ENCODE measurements at places on chromosomes 12 and 14.
A peak's percentile ranks its signal among the peaks of the same experiment; 100 is the strongest.

DNA sequence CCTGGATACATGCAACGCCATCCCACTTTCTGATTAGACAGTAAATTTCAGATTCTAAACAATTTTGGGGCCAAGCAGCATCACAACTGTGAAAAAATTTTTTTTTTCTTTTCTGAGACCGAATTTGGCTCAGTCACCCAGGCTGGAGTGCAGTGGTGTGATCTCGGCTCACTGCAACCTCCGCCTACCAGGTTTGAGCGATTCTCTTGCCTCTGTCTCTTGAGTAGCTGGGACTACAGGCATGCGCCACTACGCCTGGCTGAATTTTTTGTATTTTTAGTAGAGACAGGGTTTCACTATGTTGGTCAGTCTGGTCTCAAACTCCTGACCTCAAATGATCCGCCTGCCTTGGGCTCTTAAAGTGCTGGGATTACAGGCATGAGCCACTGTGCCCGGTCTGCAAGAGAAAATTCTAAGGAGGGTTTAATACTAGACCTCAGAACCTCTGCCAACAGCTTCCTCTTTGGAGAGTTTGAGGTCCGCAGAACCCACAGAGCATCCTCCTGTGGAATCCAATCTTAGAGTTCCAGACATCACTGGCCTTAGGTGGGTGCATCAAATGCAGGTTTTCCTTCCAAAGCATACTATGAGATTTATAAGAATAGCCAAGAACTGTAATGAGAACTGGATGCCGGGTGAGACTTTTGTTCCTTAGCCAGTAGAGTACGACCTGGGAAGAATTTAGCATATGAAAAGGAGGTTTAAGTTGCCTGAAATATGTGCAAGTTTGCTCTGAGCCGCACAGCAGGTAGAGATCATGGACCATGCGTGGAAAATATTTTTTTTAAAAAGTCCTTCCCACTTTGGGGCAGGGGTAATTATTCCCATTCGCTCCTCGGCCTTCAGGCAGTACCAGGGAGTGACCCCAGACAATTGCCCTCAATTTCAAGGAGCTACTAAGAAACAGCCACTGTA is 7.8 kb upstream of the PHC1 start:
- DNase-seq: no peak

DNA sequence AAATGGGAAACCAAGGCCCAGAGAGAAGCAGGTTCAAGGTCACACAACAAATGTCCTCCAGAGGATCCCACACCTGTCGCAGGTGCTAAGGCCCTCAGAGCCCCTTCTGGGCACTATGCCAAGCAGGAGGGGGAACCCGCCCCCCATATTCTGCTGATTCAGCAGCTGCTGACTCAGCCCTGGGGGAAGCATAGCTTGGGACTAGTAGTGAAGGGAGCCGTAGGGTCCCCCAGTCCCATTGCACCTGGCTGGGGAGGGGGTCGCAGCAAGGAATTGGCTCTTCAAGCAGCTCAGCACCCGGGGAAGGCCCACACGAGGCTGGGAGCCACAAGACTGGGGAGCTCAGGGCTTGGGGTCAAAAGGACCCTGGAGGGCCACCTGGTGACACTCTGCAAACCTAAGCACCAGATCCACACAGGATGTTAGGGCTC is 1.0 kb downstream of the RASAL1 start:
- no peak for DNase-seq

DNA sequence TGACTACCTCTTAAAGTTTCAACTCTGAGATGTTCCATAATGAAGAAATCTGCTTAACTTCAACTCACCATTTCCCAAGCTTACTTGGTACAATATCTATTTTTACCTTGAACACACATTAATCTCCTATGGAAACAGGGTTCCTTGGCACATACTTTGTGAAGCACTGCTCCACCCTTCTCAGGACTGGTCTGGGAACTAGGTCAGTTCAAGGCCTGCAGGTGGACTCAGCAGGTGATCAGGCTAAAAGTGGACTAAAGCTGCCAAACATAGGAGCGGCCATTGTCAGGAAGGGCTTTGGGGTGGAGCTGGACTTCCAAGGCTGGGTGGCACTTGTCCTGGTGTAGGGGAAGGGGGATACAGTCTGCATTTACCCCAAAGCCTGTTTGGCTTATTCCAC is 202.3 kb downstream of the NUAK1 start:
- DNase-seq: no peak

- no peak for DNase-seq
Measured at GRCh38 chr14:53890611-53891101, 66.0 kb downstream of the BMP4 start.

DNA sequence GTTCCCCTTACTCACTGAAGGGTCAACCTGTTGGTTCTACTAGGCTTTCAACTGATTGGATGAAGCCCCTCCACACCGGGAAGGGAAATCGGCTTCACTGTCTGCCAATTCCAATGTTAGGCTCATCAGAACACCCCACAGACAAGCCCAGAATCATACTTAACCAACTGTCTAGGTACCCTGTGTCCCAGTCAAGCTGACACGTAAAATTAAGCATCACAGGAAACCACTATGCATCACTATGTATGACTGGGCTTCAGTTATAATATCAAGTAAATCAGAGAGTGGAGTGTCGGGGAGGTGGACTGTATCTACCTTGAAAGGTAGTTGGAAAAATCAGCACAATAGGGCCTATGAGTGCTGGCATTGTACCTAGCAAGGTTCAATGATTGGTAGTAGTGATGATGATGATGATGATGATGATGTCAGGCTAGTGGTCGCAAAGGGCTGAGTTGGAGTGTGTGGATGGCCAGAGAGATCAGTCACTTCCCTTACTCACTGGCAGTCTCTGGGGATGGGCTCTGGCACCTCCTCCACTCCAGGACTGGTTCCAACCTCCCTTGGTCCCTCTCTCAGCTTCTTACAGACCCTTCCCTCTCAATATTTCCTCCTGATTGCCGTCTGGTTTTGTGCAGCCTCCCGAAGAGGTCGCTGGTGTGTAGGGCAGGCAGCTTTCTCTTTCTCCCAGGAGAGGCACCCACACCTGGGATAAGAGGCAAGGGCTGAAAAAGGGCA is 3.3 kb upstream of the ATG101 start:
- no peak for DNase-seq

- DNase-seq: no peak
Measured at GRCh38 chr12:98750511-98750910, 105.4 kb downstream of the APAF1 start.

DNA sequence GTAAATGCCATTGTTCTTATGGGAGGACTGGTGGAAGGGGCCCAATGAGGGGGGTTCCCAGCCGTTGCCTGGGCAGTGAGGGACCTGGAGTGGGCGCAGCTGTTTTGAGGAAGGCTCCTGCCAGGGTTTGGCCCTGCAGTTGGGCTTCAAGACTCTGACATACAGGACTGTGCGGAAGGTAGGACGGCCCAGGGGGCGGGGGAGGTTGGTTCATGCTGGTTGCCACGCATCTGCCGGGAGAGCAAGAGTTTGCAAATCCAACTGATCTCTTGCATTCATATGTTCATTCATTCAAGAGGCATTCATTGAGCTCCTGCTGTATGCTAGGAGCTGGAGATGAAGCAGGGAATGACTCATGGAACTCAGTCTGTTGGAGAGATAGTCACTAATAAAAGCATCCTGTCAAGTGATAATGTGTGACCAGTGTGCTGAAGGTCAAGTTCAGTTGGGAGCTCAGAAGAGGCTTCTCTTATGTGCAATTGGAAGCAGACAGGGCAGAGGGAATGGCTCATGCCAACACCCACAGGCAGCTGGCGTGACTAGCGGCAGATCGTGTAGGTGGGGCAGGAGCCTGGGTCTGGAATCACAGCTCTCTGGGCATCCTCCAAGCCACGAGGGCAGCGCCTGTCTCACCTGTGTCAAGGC is 7.8 kb downstream of the SH2B3 start:
- DNase-seq: no peak

GRCh38 chr14:78617735-78618134 is 447.6 kb downstream of the NRXN3 start:
- no peak for DNase-seq

- DNase-seq: no peak
Measured at GRCh38 chr14:95465358-95465757, 51.1 kb downstream of the SYNE3 start.

DNA sequence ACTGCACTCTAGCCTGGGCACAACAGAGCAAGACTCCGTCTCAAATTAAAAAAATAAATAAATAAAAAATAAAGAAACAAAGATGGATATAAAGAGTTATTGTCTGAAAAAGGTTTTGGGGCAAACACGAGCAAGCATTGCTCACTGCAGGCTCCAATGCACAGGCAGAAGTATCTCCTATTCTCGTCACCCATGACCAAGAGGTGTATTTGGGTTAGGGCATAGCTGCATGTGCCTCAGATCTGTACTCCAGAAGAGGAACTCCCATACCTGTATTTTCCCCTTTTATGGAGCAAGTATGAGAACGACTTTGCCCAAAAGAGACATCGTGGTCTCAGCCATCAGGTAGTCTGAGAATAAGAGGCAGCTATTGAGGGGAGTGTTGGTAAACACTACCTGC is 10.2 kb upstream of the TCP11L2 start:
- DNase-seq: no peak

DNA sequence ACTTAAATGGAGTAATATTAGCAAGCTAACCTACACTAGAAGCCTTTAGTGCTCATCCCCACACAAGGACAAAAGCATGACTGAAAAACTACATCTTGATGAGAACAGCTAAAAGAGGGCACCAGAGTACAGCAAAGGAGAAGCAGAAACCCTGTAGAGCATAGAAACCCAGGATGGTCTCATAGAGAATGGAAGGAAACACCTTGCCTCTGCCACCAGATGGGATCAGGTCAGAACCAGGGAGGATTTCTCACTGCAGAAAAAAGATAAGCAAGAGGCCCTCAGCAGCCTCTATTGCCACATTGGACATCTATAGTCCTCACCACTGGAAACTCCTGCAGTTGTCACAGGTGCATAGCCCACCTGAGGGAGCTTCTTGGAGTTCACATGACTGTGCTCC is 13.6 kb upstream of the ZNF705A start:
- DNase-seq: no peak

GRCh38 chr12:57201219-57201618 is 15.4 kb upstream of the NXPH4 start:
- DNase-seq: no peak

- DNase-seq: no peak
Measured at GRCh38 chr14:88823968-88824313, 510 bp upstream of the TTC8 start.

DNA sequence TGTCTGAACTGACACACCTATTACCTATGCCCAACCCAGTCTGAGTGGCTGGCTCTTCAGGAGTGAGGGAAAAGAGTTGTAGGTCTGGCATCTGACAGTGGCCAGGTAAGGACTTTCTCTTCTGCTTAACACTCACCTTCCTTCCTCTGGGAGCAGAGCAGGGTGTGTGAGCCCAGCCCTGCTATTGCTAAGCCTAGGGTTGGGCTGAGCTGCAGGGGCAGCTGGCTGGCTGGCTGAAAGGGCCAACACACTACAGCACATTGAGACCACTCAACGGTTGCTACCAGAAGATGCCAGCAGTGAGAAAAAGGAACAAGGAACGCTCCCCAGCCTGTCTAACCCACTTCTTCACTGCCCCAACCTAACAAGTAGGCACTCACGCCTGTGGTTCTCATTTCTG is 201.2 kb downstream of the DPF3 start:
- no peak for DNase-seq

GRCh38 chr14:63632932-63633514 is 8.6 kb downstream of the WDR89 start:
- DNase-seq: no peak

DNA sequence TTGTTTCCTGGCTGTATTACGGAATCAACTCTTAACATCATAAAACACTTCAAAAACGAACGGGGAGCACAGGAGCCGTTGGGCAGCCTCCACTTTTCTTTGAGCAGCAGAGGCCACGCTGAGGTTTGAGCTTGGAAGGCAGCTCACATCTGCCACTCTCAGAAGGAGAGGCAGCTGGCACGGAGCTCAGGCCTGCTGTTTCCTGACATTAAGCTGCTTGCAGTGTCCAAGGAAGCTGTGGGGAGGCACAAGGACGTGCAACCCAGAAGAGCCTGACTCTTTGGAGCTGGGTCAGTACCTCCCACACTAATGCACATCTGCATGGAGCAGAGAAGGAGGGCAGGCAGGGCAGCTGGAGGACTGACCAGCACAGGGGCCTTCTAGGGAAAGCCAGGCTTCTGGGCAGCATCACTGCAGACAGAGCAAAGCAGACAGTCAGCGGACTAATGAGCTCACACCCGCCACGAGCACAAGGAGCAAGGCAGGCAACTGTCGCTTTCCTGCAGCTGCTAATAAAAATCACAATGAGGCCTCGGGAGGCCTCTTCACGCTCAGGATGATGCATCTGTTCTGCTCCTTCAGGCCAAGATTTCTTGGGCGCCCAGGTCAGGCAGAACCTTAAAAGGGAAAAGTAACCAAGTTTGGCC is 211.1 kb downstream of the GLT1D1 start:
- DNase-seq: no peak

DNA sequence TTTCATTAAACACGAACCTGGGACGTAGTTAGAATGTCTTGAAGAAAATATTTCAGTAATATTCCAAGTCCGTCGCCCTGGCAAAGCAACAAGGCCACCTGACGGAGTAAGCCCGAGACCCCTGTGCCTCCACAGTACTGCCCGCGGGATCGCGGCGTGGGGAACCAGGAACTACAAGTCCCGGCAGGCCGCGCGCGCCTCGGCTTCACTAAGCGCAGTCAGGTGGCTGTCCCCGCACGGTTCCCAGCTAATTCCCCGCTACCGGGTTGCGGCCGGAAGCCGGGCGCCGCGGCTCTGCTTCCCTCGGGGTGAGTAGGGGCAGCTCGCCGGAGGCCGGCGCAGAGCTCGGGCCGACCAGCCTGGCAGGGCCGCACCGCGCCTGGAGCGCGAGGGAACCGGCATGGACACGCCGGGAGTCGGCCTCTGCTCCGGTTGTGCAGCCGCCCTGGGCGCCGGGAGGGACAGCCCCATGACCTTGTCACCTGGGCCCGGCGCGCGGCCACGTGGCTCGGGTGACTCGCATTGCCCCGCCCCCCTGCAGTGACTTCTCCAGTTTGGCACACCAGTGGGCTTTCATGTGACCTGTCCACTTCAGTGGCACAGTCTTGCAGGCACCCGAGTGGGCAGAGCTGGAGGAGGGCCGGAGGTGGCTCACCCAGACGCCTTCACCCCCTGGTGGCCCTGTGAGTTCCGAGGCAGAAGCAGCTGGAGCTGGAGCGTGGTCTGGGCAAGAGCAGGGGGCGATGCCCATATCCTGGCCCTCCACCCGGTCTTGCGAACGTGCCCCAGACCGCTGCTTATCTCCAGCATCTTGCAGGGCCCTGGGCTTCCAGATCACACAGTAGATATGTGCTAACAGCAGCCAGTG is at the start of gene ADCK1:
Gene ADCK1, plus strand, starts transcription at position 247 of the 868 bp plus-strand sequence. CDS start 18,870 bp downstream, outside the sequence.
- DNase-seq: peak; percentile 64

GRCh38 chr14:76267322-76268046 is 108.5 kb upstream of the ESRRB start:
- peak; percentile 20 for DNase-seq
